NB4 (cell line): ENCODE measurements at places on chromosomes 6 and 20.
A peak's percentile ranks its signal among the peaks of the same experiment; 100 is the strongest.

DNA sequence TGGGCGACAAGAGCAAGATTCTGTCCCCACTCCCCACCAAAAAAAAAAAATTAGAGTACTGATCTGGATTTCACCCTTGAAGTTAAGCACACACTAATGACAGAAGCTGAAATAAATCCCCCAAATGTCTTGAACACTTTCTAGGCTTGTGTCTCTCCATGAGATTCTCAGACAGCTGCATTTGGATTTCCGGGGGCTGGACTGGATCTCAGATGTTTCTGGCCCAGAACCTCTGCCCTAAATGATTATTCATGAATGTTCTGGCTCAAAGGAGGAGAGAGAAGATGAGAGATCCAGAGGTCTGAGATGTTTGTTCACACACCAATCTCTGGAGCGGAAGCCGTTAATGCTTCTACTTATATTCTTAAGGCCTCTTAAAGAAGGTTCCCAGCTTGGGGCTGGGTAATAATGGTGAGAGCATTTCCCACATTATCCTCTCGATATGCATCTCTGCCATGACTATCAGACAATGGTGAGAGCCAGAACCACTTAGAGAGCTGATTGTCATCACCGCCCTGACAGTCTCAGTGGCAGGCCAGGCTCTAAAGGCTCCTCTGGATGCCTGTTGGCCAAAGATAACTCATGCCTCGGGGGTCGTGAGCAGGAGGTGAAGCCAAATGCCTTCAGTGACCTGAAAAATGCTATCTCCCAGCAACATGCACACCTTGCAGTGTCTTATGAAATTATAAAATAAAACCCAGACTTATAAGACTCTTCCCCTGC lies 127.9 kb upstream of the AGPAT4 start:
- no peak for DNase-seq

- DNase-seq, result no peak
Observed at GRCh38 chr6:153436351-153436750, 305.3 kb upstream of the RGS17 start.

- DNase-seq, result no peak
Observed at GRCh38 chr20:62220666-62221568, 839 bp upstream of the HRH3 start.

- DNase-seq, result no peak
Observed at GRCh38 chr6:126539022-126539421, 199.1 kb downstream of the CENPW start.

DNA sequence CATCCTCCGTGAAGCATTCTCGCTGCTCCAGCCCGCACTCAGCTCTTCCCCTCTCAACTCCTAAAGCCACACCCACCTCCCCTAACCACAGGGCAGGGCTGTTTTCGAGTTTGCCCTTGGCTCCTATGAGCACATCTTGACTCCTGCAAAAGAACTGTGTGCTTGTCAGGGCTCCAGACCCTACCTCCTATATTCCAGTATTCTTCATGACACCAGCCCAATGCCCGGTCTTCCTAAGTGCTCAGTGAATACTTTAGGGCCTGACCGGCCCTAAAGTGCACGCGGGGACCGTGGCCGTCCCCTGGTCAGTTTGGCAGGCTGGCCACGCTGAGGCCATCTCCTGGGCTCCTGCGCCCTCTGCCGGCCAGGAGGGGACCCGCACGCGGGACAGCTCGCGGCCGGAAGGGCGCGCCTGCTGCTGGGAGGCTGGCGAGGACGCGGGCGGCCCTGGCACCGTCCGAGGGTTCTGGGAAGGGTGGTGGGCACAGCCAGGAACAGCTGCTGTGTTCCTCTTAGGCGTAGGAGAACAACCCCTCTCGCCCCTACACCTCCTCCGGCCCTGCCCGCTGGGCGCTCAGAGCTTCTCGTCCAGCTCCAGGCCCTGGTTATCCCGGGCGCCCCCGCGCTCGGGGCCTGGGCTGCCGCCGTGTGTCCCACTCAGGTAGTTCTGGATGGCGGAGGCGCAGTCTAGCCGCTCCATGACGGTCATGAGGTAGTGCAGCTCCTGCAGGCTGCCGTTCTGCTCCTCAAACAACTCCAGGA lies 11.0 kb downstream of the UNC5CL start:
- DNase-seq, result peak; percentile 75

- no peak for DNase-seq
Observed at GRCh38 chr6:38054527-38055202, 235.1 kb downstream of the ZFAND3 start.

DNA sequence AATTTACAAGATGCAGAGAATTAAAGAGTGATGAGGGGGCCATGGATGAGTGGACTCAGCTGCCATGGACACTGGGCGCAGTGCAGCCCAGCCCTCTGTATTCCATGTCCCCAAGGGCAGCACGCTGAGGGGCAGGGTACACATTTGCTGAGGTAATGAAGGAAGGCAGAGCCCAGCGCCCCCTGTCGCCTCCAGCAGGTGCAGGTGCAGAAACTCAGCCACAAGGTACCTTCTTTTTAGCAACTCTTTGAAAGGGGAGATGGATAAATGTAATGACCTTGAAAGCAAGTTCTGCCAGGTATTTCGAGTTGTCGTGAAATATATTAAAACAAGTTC lies 7.1 kb downstream of the CD93 start:
- no peak for DNase-seq

GRCh38 chr20:23063581-23063980 lies 14.1 kb upstream of the THBD start:
- DNase-seq, result no peak

GRCh38 chr6:71107911-71108420 lies 151.1 kb upstream of the B3GAT2 start:
- no peak for DNase-seq

DNA sequence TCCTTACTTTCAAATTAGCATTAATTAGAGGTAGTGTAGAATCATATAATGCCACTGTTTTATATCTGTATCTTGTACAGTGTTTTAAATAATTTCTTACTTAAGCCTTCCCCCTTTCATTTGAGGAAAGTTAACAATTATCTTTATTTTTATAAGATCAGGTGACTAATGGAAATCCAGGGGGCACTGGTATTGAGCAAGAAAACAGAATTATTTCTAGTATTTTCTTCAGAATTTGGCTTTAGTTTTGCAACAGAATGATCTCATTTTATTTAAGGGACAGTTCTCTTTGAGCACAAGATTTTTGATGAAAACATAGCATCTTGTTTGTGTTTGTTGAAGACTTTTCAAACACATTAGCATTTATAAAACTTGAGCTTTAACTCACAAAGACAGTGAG lies 55.9 kb downstream of the RNF217 start:
- no peak for DNase-seq

DNA sequence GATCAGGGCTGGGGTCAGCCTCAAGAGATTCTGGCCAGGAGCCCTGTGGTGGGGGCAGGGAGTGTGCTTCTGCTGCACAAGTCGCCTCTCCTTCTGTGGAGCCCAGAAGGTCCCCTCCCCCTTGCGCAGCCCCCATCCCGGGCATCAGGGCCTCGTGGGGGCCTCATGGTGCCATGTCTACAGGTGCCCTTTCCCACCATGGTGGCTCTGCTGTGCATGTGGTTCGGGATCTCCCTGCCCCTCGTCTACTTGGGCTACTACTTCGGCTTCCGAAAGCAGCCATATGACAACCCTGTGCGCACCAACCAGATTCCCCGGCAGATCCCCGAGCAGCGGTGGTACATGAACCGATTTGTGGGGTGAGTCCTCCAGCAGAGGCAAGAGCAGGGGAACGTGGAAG lies 48.1 kb downstream of the TM9SF4 start:
- DNase-seq, result no peak

DNA sequence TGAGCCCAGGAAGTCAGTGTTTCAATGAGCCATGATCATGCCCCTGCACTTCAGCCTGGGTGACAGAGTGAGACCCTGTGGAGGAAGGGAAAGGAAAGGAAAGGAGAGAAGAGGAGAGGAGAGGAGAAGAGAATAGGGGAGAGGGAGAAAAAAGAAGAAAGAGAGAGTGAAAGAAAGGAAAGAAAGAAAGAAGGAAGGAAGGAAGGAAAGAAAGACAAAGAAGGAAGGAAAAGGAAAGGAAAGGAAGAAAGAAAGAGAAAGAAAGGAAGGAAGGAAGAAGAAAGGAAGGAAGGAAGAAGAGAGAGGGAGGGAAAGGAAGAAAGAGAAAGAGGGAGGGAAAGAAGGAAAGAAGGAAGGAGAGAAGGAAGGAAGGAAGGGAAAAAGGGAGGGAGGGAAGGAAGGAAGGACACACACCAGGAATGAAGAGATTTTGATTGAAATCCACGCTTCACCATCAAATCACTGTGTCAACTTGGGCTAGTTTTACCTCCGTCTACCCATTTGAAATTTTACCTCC lies 14.3 kb downstream of the WFDC8 start:
- DNase-seq, result no peak
